ENCODE measurements at places on chromosomes 1 and 21.

DNA sequence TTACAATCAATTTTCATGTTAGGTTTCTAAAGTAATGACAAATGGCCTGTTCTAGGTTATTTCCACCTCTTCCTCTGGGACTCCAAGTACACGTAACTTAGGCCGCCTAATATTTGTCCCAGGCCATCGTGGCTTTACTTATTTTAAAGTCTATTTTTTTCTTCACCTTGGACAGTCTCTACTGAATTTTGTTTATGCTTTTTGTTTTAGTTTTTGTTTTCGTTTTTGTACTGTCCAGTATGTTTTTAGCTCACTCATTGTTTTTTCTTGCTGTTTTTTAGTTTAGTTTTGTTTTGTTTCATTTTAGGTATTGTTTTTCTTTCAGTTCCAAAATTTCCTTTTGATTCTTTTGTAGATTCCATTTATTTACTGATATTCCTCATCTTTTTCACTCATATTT is 187.7 kb upstream of the RNPC3 start:
- DNase-seq: no peak

DNA sequence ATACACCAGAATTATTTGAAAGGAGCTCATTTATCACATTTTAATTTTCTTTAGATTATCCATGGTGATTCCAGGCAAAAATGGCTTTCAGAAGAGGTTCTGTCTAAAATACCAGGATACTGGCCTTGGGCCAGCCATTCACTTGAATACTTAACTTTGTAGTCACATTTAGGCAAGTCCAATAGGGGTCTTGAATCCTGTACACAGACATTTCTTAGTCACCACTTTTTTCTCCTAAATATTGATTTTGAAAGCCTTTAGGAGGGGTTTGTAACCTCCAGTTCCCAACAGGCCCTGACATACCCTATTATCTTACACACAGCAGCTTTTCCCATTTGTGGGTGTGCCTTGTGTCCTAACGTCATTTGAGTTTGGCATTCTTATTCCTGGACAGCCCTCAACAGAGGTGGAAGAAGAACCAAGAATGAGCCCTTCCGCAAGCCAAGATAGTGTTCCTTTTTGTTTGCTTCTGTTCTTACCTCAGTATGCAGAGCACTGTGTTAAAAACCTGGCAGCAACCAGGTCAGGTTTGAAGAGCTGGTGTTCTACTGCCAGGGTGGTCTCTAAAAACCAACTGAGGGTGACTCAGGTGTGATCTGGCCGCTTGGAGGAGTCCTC is 19.5 kb downstream of the MAP3K7CL start:
- peak; percentile 7 for DNase-seq

DNA sequence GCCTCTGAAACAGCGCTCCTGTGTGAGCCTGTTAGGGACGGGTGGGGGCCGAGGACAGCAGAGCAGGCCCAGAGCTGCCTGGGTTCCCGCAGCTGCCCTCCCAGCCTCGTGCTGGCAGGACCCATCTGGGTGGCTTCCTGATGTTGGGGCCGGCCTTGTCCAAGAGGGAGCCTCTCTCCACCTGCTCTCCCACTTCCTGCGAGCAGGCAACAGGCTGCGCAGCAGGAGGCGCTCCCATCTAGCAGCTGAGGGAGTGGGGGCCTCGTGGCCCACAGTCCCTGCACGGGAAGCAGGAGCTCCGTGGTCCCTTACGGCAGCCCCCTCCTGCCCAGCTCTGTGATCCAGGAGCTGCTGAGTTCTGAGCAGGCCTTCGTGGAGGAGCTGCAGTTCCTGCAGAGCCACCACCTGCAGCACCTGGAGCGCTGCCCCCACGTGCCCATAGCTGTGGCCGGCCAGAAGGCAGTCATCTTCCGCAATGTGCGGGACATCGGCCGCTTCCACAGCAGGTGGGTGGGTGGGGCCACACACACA is 68.0 kb downstream of the TRIM11 start:
- DNase-seq: no peak

GRCh38 chr1:77424236-77424635 is 142.4 kb downstream of the AK5 start:
- no peak for DNase-seq

DNA sequence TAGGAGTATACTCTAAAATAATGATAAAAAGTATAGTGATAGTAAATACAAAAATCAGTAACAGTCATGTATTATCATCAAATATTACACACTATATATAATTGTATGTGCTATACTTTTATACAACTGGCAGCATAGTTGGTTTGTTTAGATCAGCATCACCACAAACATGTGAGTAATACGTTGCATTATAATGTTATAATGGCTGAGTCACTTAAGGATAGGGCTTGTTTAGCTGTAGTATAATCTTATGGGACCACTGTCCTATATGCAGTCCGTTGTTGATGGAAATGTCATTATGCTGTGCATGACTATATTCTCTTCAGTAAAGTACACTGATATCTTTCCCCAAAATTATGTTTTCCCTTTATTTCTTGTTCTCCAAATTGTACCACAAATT is 92.8 kb downstream of the LYPLAL1 start:
- DNase-seq: no peak

- DNase-seq: no peak
Observed at GRCh38 chr1:218600968-218601367, 255.8 kb downstream of the TGFB2 start.

- no peak for DNase-seq
Observed at GRCh38 chr1:21314743-21315396, 24.6 kb upstream of the ECE1 start.

- no peak for DNase-seq
Observed at GRCh38 chr1:37905727-37906126, 41.1 kb downstream of the INPP5B start.

DNA sequence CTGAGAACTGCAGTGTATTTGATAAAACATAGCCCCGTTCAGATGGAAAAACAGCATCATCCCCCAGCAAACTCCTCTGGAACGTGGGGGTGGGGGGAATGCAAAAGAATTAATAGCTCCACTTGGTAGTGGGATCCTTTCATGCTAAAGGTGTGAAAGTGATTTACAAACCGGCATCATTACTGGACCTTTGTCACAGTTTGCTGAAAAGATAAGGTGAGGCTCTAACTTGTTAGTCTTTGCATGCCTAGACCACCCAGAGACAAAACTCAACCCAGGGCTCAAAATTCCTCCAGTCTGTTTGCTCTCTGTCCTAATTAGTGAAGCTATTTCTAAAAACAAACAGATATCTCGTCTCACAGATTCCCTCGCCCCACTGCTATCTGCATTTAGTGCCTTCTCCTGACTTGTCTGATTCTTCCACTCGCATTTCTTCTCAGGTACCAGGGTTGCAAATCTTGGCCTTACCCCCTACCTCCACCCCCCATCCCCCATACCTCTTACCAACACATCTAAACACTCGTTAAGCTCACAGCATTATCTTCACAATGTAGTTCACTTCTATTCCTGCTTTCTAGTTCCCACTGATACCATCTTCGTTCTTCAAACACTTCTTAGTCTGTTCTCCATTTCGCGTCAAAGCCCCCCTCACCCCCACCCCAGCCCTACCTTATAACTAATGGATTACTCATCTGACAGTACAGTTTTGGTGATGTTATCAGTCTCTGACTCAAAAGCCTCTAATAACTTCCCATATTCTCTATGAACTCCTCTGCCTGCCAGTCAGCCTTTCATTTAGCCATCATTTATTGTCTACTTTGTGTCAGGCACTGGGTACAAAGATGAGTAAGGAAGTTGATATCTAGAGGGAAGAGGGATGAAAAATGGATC is 11.8 kb downstream of the IER5 start:
- DNase-seq: no peak

DNA sequence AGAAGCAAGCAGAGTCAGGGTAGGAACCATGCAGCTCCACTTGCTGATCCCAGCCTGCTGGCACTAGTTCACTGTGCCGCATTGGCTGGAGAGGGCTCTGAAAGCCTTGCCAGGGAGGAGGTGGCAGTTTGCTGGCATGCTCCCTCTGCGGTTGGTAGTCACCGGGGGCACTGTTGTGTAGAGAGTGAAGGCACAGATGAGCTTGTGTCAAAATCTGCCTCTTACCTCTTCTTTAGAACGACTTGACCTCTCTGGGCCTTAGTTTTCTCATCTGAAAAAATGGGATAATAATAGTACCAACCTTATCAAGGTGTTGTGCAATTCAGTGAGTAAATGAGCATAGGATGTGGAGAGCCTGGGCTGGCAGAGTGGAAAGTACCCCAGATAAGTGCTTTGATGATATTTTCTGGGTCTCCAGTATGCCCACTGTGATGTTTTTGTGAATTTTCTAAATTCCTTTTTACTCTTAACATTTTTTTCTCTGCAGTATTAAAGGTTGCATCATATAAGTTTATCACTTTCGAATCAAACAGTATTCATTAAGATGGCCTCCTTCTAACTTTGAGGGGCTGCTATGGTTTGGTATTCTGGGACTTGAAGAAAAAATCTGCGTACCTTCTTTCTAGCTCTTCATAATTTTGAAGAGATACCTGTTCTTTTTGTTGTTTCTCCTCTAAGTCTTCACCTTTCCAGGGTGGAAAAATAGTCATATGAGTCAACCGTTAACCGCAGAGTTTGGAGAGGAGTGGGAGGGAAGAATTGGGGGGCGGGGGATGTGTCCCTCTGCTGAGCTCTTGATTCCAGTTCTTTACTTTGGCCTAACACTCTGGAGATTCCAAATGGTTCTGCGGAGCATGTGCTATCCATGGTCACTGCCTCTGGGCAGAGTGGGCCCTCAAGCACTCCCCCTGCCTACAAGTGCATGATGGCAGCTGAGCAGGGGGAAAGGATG is 26.8 kb downstream of the SZRD1 start:
- no peak for DNase-seq

- peak; percentile 59 for DNase-seq
Observed at GRCh38 chr1:107140703-107141490, at the start of gene NTNG1. TSS of gene NTNG1 (plus strand) at chr1:107141039.

- DNase-seq: no peak
Observed at GRCh38 chr1:45348609-45348965, 8.3 kb upstream of the MUTYH start.

DNA sequence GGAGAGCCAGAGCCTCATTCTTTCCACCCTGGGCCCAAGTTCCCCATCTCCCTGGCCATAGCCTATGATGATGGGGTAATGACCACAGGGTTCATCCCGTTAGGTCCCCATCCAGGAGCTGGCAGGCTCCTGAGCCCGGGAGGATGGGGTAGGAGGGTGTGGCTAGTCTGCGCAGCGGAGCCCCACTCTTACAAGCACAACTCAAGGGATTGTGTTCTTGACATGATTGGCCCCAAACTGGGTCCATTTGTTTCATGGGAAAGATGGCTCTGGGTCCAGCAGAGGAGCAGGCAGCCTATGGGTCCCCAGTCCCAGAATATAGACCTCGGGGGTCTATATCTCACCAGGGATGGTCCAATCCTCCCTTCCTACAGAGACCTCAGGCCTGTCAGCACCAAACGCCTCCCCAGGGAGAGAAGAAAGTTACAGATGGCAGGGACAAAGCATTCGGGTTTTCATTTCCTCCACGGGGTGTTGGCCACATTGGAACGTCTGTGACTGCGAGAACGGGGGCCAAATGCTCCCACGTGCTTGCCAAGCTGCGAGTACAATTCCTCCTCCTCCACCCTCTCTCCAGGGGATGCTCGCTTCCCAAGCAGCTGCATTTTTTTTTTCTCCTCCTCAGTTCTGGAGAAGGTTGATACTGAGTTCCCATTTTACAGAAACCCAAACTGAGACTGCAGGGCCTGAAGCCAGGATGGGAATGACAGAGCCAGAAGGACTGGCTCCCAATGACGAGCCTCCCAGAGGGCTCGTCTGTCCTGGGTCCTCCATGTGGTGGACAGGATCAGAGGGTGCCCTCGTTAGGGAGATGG is 71.0 kb downstream of the DHRS3 start:
- DNase-seq: no peak

DNA sequence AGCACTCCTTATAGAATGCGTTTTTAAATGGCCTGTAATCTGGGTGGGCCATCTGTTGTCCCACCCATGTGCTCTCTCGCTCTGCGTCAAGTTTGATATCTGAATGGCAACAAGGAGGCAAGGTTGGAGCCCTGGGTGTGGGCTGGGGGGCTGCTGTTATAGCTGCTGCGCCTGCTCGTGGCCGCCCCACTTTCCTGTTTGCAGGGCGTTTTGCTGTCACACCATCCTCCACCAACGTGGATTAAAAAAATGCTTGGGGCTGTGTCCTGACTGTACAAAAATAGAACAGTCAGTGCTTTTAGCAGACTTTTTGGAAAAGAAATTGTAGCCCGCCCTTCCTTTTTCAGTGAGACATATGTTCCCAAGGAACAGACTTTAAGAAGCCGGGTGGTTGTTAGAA is 25.4 kb downstream of the UMODL1 start:
- DNase-seq: peak; percentile 32

GRCh38 chr1:16521288-16521583 is 7.2 kb upstream of the RNU1-1 start:
- DNase-seq: peak; percentile 2

DNA sequence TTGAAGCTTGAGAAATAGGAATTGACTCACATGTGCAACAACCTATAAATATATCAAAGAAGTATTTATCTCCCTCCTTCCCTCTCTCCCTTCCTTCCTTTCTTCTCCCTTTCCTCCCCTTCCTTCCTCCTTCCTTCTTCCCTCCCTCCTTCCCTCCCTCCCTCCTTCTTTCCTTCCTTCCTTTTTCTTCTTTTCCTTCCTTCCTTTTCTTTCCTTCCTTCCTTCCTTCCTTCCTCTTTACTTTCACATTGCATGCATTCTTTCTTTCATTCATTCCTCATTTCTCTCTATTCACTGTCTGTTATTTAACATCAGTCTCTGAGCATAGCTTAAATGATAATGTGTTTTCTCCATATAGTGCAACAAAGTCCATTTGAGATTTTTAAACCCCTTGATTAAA is 214.2 kb downstream of the CHRM3 start:
- DNase-seq: no peak

GRCh38 chr1:234244482-234244881 is 128.8 kb upstream of the COA6 start:
- DNase-seq: no peak

DNA sequence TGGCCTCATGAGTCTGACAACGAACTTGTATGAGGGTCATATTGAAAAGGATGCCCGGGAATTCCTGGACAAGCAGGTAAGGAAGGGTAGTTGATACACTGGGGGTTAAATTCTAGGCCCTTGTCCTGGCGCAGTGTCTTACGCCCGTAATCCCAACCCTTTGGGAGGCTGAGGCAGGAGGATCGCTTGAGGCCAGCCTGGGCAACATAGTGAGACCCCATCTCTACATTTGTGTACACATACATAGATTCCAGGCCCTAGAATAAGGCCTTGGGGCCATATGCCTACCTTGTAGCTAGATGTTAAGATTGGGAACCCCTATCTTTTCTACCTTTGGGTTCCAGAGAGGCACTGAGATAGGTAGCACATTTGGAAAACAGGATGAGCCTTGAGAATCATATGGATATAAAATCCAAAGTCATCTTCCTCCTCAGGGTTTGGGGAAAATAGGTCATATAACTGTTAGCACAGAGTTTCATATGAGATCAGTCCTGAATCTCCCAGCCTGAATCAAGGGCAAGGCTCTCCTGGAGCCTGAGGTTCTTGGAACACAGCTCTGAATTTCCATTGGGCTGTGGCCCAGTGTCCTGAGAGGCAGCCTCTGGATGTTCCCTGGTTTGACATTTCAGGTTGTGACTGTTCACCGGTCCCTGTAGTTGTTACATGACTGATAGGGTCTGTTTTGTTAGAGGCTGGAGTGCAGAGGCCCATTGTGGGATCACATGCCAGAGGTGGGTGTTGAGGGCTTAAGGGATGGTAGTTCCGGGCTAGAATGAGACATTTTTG is 104.4 kb downstream of the PIK3R3 start:
- no peak for DNase-seq

- no peak for DNase-seq
Observed at GRCh38 chr1:226882187-226882586, 11.8 kb downstream of the PSEN2 start.
